ENCODE measurements at places on chromosomes 16 and 17. TPM values are rescaled to one million over a fixed set of nuclear protein-coding genes. Genes with fewer than 3 reads are reported as not detected.

CD300LB gene
- total RNA-seq = not detected

FOXC2 gene
- 13.8 TPM for total RNA-seq

MYO15A gene
- total RNA-seq = 2.6 TPM

DNA sequence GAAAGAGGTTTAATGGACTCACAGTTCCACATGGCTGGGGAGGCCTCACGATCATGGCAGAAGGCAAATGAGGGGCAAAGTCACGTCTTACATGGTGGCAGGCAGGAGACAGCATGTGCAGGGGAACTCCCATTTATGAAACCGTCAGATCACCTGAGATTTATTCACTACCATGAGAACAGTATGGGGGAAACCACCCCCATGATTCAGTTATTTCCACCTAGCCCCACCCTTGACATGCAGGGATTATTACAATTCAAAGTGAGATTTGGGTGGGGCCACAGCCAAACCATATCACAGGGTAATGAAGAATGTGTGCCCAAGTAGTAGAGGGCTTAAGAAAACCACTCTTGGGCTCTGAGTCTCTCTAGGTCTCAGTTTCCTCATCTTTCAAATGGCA is 85.1 kb downstream of the PRKCB start:
- no peak for DNase-seq

DNA sequence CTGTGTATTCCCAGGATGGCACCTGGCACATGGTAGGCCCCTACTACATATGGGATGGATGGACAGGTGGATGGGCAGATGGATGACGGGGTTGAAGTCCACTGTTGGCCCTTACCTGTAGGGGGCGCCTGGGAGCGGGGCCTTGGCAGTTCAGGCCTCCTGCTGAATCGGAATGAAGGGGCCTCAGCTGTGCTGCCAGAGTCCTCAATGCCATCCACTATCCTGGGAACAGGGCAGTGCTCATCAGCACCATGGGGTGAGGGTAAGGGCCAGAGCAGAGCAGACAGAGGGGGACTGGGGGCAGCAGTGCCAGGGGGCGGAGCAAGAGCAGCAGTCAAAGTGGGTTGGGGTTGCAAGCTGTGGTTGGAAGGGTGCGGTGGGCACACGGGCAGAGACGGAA is 8.3 kb upstream of the RAB5C start:
- no peak for DNase-seq

Measured in tibial nerve (tissue), 4 donors.